ENCODE measurements at places on chromosomes 3 and 15.

DNA sequence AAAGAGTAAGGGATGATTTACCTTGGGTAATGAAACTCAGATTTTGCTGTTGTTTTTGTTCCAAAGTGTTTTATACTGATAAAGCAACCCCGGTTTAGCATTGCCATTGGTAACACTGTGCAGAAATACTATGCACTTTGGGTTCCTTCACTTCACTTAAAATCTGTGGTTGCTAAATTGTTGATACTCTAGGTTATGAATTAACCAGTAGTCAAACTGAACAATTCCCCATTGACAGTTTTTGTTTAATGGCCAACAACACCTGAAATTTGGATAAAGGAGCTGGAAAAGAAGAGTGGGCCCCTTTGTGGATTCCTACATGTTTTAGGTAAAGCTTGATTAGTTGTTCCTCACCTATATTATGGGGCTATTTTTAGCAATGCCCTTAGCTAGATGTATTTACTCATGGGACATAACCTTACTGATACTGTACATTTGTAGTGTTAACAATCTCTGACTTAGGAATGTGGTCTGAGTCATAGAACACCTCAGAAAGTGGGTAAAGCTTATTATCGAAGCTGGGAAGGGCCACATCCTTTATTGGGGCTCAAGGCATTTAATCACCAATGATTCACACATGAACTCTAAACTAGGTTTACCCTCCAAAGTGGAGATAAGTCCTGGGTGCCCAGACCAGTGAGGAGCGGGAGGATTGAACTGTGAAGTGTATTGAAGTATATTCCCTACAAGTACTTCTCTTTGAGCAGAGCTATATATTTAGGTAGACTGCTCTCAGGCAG lies 29.5 kb upstream of the THRB start:
- peaks cover 7% of the 10 kb centered on the region for H3K4me1 ChIP-seq
- H3K36me3 ChIP-seq: peaks cover 2% of the 10 kb centered on the region
- peaks cover 35% of the 10 kb centered on the region for H3K27me3 ChIP-seq
- no peak overlapping the region for H3K4me3 ChIP-seq
- no peak overlapping the region for H3K27ac ChIP-seq
- no peak for DNase-seq

DNA sequence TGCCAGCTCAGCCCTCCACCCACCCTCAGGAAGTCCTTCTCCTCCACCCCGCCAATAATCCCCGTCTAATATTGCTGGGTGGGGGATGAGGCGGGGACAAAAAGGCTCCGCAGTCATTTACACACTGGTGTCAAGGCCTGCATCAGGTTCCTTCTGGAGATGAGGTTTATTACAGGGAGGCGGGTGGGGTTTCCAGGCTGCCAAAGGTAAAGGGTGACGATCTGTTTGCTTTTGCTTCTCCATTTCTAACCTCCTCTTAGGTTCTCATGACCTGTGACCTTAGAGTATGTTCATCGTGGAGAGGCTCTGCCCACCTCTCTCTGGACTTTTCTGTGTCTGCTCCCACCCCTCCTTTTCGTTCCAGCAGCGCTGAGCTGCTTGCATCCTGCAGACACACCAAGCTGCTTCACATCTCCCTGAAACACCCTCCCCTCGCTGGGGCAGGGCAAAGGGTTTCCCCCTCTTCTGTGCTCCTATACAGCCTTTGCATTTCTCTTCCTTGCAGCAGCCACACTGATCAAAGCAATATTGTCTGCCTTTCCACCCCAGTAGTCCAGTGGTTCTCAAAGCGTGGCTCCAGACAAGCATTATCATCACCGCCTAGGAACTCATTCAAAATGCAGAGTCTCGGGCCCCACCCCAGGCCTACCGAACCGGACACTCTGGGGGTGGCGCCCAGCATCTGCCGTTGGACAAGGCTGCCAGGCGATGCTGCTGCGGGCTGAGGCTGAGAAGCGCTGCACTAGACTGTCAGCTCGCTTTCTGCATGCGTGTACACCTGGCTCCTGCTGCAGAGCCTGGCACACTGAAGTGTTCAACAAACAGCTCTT lies 26.6 kb downstream of the CA12 start:
- peaks cover 6% of the 10 kb centered on the region for H3K27me3 ChIP-seq
- no peak overlapping the region for H3K27ac ChIP-seq
- no peak overlapping the region for H3K4me3 ChIP-seq
- H3K36me3 ChIP-seq: no peaks in the 10 kb centered on the region
- no peaks in the 10 kb centered on the region for H3K4me1 ChIP-seq

DNA sequence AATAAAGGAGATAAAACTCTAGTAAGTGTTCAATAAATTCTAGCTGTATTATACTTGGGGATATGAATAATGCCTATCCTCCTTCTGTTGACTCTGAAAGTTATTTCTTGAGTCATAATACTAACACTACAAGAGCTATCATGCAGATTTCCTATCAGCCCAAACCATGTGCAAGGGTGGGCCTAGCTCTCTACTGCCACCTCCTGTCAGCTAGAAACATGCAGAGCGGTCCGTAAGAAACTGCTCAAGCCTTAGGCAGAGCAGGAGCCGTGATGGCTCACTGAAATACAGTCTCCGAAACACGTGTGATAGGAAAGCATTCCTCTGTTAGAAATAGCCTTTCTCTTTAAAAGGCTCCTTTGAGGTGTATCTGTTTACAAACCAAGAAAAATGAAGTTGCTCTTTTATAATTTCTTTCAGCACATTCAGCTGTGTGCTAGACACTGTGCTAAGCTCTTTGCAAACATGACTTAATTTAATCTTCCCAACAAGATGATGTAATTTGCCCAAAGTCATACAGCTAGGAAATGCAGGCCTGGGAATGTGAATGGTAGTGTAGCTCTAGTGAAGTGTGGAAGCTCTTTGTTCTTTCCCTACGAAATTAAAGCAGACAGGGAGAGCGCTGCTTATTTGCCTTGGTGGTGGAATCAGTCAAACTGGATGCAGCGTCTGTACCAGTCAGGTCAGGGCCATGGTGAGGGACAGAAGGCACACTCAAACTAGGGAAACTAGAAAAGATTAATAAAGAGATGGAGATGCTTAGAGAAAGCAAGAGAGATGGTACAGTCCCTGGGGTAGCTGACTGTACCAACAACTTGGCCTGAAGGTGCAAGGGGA lies 43.1 kb downstream of the MTHFS start:
- H3K4me1 ChIP-seq: peaks cover 6% of the 10 kb centered on the region
- no peak overlapping the region for H3K27ac ChIP-seq
- DNase-seq: peak; percentile 67
- H3K36me3 ChIP-seq: peaks cover 17% of the 10 kb centered on the region
- no peak overlapping the region for H3K4me3 ChIP-seq

DNA sequence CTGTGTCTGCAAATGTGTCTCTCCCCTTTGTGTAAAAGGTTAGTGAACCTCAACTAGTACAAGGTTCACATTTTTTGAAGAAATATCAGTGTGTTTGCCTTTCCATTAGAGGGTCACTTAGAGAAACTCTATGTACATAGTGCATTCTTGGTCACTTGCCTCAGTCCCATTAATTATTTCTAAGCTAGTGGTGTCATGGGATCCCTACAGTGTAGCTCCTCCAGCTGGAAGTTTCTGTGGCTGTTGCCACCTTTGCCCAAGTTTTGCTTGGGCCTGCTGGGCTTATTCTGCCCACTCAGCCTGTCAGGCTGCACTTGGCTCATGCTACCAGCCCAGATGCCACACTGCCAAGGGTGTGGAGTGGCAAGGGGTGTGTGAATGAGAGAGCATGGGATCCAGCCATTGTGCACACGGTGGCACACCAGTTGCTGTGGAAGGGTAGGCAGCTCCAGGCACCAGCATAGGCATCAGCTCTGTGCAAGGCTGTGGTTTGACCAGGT lies 161.7 kb downstream of the ARPP21 start:
- peaks cover 2% of the 10 kb centered on the region for H3K27me3 ChIP-seq
- no peaks in the 10 kb centered on the region for H3K36me3 ChIP-seq
- H3K27ac ChIP-seq: no peak overlapping the region
- DNase-seq: no peak
- no peak overlapping the region for H3K4me3 ChIP-seq
- H3K4me1 ChIP-seq: no peaks in the 10 kb centered on the region

DNA sequence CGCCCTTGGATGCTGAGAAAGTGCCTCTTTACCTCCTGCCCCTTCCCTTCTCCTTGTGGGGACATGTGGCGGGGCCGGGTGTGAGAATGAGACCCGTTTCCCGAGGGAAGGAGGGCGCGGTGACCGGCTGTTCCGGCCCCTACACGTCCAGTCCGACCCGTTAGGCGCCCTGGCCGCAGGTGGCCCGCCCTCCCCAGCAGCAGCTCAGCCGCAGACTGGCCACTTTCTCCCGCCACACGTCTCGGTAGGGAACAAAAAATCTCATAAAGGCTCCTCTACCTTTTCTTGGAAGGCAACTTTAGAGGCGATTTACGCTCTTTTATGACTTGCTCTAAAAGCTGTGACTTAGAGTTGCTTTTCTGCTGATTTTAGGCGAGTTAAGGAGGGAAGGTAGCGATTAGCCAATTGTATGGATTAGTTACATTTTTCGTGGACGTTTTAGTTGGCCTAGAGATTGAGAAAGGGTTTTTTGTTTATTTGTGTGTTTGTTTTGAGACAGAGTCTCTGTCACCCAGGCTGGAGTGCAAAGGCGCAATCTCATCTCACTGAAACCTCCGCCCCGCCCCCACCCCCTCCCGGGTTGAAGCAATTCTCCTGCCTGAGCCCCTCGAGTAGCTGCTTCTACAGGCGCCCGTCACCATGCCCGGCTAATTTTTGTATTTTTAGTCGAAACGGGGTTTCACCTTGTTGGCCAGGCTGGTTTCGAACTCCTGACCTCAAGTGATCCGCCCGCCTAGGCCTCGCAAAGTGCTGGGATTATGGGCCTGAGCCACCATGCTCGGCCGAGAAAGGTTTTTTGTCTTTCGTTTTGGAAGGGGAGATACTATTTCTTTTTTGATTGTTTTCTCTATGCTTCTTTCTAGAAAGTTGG lies 8.3 kb upstream of the PGPEP1L start:
- peaks cover 34% of the 10 kb centered on the region for H3K27me3 ChIP-seq
- peak overlapping the region; percentile 26 for H3K27ac ChIP-seq
- H3K4me3 ChIP-seq: peak overlapping the region; percentile 53
- H3K4me1 ChIP-seq: peaks cover 3% of the 10 kb centered on the region
- DNase-seq: no peak

DNA sequence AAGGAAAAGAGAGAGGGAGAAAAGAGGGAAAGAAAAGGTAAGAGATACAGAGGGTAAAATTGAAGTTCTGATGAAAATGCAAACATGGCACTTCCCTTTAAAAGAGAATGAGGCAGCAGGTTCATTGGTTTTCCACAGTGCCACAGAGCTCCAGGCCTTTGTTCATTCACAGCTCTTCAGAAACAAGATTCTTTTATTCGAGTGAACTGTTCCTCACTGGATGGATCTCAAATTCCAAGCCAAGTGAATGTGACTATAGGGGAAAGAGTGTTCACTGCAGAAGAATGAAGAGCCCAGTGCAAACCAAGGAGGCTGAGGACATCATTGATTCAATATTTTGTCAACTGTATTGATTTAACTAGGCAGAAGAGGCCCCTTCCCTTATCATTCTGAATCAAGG lies 280.3 kb upstream of the PROK2 start:
- peaks cover 2% of the 10 kb centered on the region for H3K4me1 ChIP-seq
- no peak for DNase-seq
- H3K27ac ChIP-seq: no peak overlapping the region
- H3K36me3 ChIP-seq: peaks cover 9% of the 10 kb centered on the region
- no peak overlapping the region for H3K4me3 ChIP-seq

GRCh38 chr15:58992181-58992580 lies 4.7 kb downstream of the RNF111 start:
- H3K27me3 ChIP-seq: no peaks in the 10 kb centered on the region
- no peak overlapping the region for H3K27ac ChIP-seq
- DNase-seq: no peak

DNA sequence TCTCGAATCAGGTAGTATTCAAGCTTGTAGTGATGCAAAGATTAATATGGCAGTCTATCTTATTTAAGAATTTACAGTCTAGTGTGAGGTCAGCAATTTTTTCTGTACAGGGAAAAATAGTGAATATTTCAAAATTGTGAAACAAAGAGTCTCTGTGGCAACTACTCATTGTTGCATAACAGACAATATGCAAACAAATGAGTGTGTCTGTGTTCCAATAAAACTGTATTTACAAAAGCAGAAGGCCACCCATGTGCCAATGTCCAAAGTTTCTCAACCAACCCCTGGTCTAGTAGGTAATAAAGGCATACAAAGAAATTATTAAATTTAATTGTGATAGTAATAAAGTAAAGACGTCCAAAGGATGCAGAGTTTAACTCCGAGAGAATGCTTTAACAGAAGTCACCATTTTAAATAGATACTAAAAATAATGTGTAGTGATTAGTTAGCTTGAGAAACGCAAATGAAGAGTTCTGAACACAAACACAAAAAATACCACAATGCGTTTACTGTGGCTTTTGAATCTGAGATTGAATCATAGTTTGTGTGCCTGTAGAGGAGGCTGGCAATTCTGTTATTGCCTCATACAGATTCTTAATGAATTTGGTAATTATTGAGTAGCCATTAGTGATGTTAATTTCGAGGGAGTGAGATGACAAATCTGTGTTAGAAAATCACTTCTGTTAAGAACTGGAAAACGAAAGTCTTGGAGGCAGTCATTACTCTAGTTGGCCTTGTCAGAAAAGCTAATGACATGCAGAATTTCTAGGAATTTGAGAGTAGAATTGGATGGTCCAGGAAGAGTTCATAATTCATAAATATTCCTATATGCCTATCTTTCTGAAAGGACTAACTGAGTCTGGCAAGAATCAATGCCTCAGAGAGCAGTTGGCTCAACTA lies 48.7 kb downstream of the CADM2 start:
- H3K4me3 ChIP-seq: no peak overlapping the region
- H3K27ac ChIP-seq: no peak overlapping the region
- H3K36me3 ChIP-seq: no peaks in the 10 kb centered on the region
- no peak for DNase-seq
- H3K27me3 ChIP-seq: no peaks in the 10 kb centered on the region

DNA sequence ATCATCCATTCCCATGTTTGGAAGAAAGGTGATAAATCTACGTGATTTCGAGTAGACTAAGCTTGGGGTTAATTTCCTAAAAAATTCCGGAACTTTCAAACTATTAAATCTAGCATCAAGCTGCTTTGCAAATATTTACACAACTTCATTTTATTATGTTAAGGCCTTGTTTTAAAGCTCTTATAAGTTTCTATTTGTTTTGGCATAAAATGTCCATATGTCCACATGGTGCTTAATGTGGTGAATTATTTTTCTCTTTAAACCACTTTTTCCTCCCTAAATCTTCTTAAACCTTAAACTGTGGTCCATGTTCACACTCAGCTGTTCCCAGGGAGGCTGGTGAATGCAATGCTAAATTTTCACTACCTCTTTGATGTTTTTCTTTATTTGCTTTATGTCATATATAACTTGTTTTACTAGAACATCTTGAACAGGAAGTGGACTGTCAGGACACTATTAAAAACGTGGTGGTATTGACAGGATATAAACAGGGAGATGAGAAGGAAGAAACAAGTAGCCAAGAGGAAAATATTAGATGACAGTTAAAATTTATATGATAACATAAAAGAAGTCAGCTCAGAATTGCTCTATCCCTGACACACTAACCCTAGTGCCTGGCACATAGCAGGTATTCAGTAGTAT lies 72.5 kb upstream of the AGTR1 start:
- H3K4me3 ChIP-seq: no peak overlapping the region
- H3K36me3 ChIP-seq: no peaks in the 10 kb centered on the region
- no peaks in the 10 kb centered on the region for H3K27me3 ChIP-seq
- no peaks in the 10 kb centered on the region for H3K4me1 ChIP-seq
- H3K27ac ChIP-seq: no peak overlapping the region
